ENCODE measurements at places on chromosomes 3 and 15. TPM values are rescaled to one million over a fixed set of nuclear protein-coding genes. Genes with fewer than 3 reads are reported as not detected.

Gene LYZL4
- not detected for total RNA-seq

Gene LINGO1
- total RNA-seq = not detected

Gene NOX5
- 1.3 TPM for total RNA-seq

Gene POLQ
- total RNA-seq = 0.16 TPM

Gene SLC2A2
- not detected for total RNA-seq

Gene DGKG
- total RNA-seq = 4.3 TPM

Gene ATP8B4
- total RNA-seq = 3.3 TPM

Gene PLAAT1
- total RNA-seq = not detected

Gene SLC25A20
- 23.7 TPM for total RNA-seq

Gene FOXL2NB
- total RNA-seq = 3.3 TPM

Gene STRIT1
- not detected for total RNA-seq

Gene ZNF80
- total RNA-seq = not detected

Gene RTP4
- 0.11 TPM for total RNA-seq

GRCh38 chr15:42858540-42858939, 62.0 kb downstream of the TTBK2 start:
- DNase-seq = no peak

DNA sequence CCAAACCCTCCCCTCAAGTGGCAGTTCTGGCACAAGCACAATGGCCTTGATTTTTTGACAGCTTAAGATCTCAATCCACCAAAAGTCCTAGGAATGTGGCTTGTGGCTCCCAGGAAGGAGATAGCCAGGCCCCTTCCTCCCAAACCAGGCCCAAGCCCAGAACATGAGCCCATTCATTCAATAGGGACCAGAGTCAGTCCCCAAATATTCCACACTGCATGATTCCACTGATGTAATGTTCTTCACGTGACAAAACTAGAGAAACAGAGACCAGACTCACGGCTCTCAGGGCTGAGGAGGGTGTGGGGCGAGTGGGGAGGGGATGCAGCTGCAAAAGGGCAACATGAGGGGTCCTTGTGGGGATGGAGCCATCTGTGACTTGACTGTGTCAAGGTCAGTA, 25.5 kb downstream of the ABTB1 start:
- no peak for DNase-seq

DNA sequence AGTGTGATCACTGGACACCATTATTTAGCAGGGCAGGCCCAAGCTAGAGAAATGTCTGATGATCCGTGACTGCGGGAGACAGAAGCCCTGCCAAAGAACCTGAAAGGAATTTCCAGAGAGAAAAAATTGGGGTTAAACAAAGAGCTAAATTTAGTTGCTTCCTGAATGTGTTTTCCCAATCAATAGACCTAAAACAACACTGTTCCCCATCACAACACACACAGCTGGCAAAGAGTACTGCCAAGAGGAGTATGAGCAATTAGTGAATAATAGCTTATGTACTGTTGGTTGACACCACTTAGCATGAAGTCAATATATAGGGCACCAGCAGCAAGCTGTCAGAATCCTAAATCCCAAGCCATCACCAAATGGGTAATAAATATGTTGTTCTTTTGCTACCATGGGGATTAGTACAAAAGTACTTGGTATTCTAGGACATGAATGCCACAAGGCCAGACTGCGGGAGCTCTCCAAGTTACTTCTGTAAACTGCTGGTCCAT, 35.7 kb downstream of the CLK3 start:
- peak; percentile 32 for DNase-seq

DNA sequence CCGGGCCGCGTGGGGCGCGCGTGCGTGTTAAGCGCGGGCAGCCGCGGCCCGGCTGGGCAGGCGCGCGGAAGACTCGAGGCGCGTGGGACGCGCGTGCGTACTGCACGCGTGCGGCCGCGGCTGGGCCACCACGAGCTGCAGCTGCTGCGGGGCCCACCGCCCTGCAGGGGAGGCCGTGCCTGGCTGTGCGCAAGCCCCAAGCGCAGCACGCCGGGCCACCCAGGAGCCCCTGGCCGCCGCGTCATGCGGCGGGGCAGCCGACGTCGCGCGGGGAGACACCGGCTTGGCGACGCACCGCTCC, 590 bp upstream of the TRIM71 start:
- no peak for DNase-seq

DNA sequence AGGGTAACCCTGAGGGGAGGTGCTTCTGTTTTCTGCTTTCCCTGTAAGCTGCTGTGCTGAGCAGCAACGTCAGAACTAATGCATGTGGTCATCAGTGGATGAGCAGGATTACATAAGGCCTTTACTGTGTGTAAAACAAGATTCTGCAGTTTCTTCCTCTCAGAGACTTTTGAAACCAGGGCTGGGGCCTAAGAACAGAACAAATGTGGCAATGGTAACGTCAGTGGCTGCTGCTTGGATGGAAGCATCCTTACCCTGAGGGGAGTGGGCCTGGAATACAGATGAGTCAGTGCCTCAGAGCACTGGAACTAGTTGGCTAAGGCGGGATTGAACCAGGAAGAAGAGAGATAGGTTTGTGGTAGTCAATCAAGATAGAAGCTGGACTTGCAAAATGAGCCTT, 180.2 kb upstream of the KCNH8 start:
- no peak for DNase-seq

DNA sequence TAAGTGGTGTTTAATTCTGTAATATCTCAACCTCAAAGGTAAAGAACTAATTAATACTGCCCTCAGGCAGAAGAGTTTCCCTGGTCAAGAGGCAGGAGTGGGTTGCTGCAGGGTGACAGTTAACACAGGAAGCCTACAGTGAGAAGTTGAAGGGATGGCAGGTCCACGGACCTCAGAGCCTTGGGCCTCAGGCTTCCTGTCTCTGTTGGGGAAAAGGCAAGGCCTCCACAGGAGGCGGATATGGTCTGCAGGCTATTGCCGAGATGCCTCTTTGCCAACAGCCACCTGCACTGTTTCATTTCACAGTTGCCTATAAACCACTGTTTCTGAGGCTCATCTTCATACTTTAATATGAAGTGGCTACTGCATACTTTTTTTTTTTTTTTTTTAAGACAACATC, 33.3 kb upstream of the RPN1 start:
- no peak for DNase-seq

DNA sequence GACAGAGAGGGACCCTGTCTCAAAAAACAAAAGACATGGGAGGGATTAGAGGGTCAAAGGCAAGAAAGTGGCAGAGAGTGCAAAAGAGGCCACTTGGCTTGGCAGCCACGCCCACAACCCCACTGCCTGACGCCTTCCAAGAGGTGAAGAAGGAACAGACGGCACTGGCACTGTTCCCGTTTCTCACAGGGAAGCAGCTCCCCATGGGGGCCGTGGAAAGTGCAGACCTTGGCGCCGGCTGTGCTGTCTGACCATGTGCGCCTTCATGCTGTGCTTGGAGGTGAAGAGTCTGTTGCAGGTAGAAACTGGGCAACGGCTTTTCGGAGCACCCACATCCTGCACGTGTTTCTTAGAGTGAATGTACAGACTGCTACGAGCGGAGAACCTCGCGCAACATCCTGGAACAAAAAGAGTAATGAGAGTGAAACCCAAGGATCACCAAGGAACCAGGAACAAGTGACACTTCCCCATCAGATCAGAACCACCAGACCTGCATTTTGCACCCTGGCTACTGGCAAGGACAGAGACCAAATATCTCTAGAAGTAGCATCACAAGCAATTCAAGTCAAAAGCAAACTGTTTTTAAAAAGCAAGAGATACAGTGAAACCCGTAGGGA, 9.7 kb downstream of the ZXDC start:
- DNase-seq = no peak

- DNase-seq = peak; percentile 37
These were observed 21.2 kb upstream of the IGF2BP2 start for GRCh38 chr3:185846037-185846436.

- no peak for DNase-seq
These were observed 7.6 kb upstream of the SPTBN5 start for GRCh38 chr15:41901431-41901830.
